ENCODE measurements at places on chromosomes 13 and 19.

DNA sequence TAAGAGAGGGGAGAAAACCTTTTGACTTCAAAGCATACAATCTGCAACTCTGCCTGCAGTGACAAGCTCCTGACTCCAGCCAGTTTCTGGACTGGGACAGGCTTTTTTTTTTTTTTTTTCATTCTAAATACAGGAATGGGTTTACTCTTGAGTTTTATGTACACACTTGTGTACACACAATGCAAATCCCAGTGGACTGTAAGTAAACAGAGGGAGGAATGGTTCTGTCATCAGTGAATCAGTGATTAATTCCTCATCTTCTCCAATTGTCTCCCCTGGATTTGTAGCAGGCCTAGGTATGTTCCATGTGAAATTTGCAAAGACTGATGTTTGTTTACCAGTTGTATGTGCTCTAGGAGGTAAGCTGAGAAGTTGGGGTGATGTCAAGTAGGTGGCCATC is 184.8 kb downstream of the SHISA2 start:
- no peak for DNase-seq

DNA sequence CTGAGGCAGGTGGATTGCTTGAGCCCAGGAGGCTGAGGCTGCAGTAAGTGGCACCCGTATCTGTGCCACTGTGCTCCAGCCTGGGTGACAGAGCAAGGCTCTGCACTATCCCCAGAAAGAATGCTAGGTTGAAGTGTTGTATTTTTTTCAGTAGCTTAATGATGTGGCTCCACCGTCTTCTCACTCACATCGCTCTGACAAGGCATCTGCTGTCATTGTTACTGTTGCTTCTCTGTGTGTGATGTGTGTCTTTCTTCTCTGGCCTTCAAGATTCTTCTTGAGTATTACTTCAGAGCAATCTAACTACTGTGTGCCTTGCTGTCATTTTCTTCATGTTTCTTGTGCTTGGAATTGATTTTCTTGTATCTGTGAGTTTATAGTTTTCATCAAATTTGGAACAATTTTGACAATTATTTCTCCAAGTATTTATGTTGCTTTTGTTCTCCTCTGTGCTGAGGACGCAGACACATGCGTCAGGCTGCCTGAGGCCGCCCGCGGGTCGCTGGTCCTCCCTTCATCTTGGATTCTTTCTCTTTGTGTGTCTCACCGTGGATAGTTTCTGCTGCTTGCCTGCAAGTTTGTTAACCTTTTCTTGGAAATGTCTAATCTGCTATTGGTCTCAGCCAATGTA is 10.8 kb downstream of the ADPRHL1 start:
- no peak for DNase-seq

DNA sequence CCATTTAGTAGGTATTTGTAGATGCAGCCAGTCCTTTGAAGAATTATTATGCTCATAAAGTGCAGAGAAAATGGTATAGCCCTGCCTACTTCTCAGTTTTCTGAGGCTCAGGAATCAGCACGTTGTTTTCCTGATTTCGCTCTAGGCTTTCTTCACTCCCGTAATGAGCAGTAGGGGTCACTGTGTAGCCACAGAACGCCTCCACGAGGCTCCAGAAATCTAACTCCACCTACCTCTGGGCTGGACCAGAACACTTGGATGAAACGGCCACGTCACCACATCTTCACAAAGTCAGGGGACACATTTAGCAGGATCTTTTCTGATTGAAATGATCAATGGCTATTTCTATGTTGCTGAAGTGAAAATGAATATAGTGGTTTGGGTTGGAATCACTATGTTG is 49.8 kb upstream of the GTF3A start:
- DNase-seq: no peak

DNA sequence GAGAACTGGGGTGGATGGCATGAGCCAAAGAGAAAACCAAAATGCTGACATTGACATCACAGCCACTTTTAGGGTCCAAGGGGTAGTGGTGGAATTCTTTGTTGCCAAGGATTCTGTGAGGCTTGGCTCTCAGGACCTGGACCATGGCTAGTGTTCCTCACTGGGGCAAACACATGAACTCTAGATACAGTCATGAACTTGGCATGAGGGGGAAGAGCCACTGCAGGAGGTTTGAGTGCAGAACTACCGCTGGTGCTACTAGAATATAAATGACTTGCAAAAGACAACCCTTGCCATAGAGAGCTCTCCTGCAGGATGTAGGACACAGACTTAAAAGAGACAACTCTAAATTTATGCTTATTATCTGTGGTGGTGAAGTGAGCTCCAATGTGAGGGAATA is 29.8 kb upstream of the FRY start:
- DNase-seq: no peak

DNA sequence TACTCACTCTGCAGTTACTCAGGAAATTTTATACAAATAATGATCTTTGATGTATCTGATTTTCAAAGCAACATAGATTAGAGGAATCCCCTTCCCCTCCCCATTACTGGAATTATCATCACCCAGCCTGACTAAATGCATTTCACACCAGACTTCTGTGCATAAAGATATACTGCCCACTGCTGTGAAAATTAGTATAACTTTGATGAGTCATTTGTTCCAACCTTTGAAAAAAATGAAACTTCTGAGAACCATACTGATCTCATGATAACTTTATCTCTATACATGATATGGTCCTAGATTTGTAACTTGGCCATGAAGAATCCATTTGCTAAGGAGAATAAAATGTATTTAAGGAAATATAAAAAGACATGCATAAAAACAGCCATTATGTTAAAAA is 63.9 kb downstream of the GPC6 start:
- DNase-seq: no peak

DNA sequence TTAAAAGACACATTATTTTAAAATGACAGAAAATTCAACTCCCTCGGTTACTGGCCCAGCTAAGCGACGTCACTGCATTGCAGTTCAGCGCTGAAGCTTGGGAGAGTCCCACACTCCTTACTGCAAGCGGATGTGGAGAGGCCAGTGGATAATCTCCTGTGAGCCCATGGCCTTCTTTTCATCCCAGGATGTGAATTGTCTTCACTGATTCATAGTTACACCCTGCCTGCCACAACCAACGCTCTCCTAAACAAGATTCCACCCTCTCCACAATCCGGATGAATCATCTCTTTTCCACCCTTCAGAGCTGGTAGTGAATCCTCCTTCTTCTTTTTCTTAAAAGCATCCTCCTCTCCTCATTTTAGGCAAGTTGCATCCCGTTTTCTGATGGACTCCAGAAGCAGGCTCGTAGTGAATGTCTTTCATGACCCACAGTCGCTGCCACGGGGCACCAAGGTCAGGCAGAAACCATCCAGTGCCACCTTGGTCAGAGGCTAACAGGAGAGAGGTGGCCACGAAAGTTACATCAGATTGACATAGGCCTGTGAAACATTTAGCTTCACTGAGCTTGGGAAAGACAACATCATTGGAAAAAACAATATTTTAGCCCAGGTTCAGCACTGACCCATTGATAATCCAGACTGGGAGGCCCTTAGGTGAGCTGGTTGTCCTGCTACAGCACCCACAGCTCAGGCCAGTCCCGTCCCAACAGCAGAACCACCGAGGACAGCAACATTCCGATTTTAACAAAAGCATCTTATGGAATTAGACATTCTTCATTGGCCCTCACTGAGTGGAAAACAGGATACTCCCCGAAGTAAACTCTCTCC is 2.0 kb downstream of the GJB2 start:
- DNase-seq: no peak

GRCh38 chr13:61383111-61383510 is 32.5 kb downstream of the PCDH20 start:
- no peak for DNase-seq

- no peak for DNase-seq
These were observed 54.3 kb downstream of the CDK8 start for GRCh38 chr13:26308250-26308649.

DNA sequence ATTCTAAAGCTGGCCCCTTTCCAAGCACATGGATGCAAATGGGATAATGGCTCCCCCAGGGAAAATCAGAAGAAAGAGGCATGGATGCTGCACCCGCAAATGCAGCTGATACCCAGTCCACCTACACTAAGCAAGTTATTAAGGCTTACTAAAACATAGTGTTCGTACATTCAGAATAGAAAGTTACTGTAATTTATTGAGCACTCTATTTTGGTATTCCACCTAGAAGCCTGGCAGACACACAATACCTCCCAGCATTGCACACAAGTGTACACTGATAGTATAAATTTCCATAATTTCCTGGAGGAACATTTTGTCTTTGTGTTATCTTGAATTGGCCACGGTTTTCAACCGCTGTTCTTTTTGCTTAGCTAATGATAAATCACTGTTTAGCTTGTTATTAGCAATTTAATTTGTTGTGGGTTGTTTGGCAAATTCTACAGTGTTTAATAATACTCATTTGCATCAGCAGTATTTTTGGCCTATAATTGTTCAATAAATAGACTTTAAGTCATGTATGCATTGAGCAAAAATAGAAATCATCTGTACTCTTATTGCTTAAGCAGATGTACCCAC is 94.5 kb upstream of the MRI1 start:
- no peak for DNase-seq

GRCh38 chr19:29449371-29449770 is 76.4 kb upstream of the VSTM2B start:
- DNase-seq: no peak

DNA sequence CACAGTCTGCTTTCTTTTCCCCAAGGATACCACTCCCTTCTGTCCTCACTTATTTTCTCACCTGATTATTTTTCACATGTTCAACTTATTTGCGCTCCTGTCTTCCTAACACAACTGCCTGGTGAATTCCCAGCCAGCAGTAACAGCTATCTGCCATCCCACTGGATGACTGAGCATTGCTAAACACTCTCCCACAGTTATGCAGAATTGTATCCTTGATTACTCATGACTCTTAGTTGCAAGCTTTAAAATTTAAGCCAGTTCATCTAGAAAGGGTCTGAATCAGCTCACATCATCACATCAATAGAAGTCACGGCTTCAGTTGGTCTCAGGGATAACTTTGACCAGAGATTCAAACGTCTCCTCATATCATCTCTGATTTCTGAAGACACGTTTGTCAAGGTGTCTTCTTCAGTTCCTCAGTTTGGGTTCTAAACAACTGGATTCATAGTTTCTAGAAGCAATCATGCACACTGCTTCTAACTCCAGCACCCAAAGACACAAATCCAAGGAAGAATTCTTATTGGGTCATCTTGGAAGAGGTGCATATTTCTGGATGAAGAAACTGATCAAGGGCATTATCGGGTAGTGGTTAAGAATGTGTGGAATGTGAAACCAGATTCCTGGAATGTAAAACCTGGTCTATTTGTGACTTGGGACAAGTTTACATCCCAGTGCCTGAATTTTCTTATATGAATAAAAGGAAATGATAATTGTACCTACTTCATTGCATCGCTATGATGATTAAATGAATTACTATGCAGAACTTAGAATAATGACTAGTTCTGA is 13.9 kb upstream of the DACH1 start:
- no peak for DNase-seq

DNA sequence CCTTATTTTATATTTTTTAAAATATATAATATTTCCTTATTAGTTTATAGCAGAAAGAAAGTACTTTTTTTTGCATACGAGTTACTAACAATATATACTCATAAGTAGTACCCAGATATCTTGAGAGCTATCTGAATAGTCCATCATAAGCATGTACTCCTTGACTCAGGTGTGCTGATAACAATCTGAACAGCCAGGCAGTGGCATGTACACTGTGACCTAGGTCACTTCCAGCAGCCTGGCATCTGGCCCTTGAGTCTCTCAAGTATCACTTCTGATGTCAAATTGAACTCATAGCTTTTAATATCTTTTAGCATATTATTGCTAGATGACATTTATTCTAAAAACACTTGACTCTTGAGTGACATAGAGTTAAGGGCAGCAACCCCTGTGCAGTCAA is 1576.7 kb downstream of the SLITRK1 start:
- DNase-seq: no peak

Data from activated B cell treated with CpG ODN at 0.5 μM for 24 hours (primary cell).